A549 treated with ZK216348 at 1 μM for 4 hours (cell line): ENCODE measurements at places on chromosomes 5 and 9. TPM values are rescaled to one million over a fixed set of nuclear protein-coding genes. Genes with fewer than 3 reads are reported as not detected.

PDE6A gene
- total RNA-seq, result 0.19 to 0.38 TPM (median 0.25 TPM) in 5 replicates

DMRT2 gene
- total RNA-seq, result 0.12 to 0.17 TPM in 2 of 5 replicates, not detected in the others

PDGFRB gene
- 0.13 to 1.0 TPM (median 0.47 TPM) in 5 replicates for total RNA-seq

NADK2 gene
- 8.3 to 16.2 TPM (median 12.2 TPM) in 5 replicates for total RNA-seq

CYSTM1 gene
- total RNA-seq, result 148 to 224 TPM (median 156 TPM) in 5 replicates

SMIM33 gene
- not detected in 5 replicates for total RNA-seq

CDH9 gene
- total RNA-seq, result not detected in 5 replicates

GABBR2 gene
- 0.12 to 0.34 TPM (median 0.31 TPM) in 5 replicates for total RNA-seq

PIP5KL1 gene
- 0.75 to 2.7 TPM (median 2.0 TPM) in 5 replicates for total RNA-seq

DRD1 gene
- 0.09 to 0.59 TPM (median 0.24 TPM) in 5 replicates for total RNA-seq

SQSTM1 gene
- total RNA-seq, result 928 to 1,201 TPM (median 1,000 TPM) in 5 replicates

GRM6 gene
- total RNA-seq, result not detected in 5 replicates

RABGAP1 gene
- total RNA-seq, result 11.6 to 15.3 TPM (median 15.1 TPM) in 5 replicates

IFNA21 gene
- total RNA-seq, result not detected in 5 replicates

TGFBI gene
- total RNA-seq, result 1,493 to 2,078 TPM (median 1,745 TPM) in 5 replicates

NTNG2 gene
- total RNA-seq, result 1.2 to 4.8 TPM (median 3.1 TPM) in 5 replicates

PBX3 gene
- 9.4 to 14.5 TPM (median 13.0 TPM) in 5 replicates for total RNA-seq

CCDC152 gene
- total RNA-seq, result not detected in 5 replicates
